ENCODE measurements at places on chromosomes 2 and 18.

DNA sequence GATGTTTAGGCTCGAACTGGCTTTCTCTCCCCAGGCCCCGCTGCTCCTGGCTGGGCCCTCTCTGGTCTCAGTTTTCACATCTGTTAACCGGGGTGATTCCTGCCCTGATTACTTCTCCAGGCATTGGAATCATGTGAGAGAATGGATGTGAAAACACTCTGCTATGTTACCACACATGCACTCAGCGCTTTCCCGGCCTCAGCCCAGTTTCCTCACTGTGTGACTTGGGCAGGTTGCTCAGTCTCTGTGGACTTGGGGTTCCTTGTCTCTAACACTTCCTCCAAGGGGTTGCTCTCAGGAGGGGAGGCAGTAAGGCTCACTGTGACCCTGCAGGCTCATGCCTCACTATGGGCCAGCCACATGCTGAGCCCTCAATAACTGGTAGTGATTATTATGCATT lies 230.4 kb upstream of the HS6ST1 start:
- no peak for DNase-seq

- no peak for DNase-seq
These were observed 12.1 kb upstream of the GAL3ST2 start for GRCh38 chr2:241764275-241765241.

DNA sequence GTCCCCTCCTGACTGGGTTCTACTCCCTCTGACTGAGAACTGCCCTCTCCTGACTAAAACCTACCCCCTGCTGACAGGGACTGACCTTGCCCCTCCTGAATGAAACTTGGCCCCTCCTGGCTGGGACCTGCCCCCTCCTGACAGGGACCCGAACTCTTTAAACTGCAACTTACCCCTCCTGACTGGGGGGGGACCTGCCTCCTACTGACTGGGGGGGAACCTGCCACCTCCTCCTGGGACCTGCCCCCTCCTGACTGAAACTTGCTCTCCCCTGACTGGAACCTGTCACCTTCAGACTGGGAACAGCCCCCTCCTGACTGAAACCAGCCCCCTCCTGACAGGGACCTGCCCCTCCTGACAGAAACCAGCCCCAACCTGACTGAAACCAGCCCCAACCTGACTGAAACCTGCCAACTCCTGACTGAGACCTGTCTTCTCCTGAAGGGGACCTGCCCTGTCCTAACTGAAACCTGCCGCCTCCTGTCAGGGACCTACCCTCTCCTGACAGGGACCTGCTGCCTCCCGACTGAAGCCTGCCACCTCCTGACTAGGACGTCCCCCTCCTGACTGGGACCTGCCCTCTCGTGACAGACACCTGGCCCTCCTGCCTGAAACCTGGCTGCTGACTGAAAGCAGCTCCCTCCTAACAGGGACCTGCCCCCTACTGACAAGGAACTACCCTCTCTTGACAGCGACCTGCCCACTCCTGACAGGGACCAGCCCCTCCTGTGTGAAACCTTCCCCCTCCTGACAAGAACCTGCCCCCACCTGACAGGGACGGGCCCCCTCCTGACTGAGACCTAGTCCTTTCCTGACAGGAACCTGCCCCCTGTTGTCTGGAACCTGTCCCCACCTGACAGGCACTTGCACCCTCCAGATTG lies 87.1 kb downstream of the PXDN start:
- DNase-seq = no peak

DNA sequence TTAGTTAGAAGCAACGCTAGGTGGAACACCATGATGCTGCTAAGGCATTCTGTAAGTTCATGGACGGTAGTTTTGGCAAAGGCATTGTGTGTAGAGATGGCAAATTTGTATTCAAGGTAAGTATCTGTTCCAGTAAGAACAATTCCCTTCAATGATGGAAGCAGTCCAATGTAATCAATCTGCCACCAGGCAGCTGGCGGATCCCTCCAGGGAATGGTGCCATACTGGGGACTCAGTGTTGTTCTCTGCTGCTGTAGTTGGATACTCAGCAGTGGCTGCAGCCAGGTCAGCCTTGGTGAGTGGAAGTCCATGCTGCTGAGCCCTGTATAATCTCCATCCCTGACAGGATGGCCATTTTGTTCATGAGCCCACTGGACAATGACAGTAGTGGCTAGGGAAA lies 62.8 kb downstream of the ARL6IP6 start:
- no peak for DNase-seq

- DNase-seq = no peak
These were observed 82.1 kb downstream of the TMEM182 start for GRCh38 chr2:102843764-102844443.

GRCh38 chr2:161599842-161600241 lies 24.4 kb upstream of the SLC4A10 start:
- no peak for DNase-seq

DNA sequence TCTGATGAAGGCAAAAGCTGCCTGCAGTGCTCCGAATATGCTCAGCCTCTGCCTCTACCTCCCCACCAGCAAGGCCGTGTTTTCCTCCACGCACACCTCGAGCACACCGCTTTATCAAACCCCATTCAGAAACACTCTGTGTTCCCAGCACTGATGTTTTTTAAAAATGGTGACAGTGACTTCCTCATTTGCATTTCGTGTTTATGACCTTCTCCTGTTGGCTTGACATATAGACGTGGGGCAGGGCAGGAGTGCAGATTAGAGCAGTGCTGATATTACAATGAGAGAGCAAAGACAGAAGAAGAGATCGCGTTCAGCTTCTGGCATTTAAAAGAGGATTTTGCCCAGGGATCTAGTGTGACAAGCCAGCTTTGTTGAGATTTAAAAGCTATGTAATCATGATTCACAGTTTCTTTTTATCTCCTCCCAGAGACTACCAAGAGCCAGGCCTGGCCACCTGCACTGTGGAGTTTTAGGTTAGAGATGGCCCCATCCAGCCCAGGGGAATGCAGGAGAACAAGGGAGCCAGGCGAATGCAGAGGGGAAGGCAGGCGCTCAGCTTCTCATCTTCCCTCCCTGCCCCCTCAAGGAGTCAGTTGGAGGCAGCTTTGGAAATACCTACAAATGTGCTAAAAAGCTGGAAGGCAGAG lies 61.5 kb upstream of the NEDD4L start:
- no peak for DNase-seq

DNA sequence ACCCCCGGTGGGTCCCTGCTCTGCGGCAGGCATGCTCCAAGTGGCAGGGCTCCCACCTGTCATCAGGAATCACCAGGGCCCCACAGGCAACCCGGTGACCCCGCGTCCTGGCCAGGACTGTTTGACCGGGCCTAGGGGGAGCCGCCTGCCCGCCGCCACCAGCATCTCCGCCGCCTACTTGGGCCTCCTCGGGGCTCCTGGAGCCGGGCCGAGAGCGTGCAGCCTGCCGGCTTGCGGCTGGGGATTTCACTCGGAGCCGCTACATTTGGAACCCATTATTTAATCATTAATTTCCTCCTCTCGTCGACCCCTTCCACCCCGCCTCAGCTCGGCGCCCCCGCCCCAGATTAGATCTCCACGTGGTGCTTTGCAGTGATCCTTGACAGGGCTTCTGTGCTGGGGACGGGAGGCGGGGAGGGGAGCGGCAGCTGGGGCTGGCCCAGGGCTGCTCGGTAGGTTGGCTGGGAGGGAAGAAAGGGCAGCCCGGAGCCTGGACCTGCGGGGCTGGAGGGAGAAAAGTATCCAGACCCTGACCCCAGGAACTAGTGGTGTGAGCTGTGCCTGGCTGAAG lies 295.4 kb downstream of the CYP26B1 start:
- DNase-seq = no peak

GRCh38 chr18:7566244-7566566 lies 911 bp upstream of the PTPRM start:
- no peak for DNase-seq

GRCh38 chr2:138170485-138170884 lies 206.2 kb downstream of the HNMT start:
- DNase-seq = no peak

DNA sequence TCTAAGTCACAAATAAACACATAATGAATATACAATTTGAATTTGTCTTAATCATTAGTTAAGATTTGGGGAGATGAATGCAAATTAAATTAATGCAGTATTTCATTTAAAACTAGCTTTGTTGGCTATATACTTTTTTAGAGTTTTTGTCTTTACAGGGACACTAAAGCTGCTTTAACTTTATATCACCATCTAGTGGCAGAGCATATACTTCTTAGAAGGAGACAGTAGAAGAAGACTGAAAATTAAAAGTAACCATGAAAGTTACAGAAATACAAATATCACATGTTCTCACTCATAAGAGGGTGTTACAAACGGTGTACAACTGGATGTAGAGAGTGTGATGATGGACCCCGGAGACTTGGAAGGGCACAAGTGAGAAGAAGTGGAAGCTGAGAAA lies 268.3 kb upstream of the NETO1 start:
- peak; percentile 2 for DNase-seq

- no peak for DNase-seq
These were observed 93.3 kb downstream of the THSD7B start for GRCh38 chr2:136858656-136859055.

GRCh38 chr2:216740557-216741222 lies 45.3 kb upstream of the IGFBP5 start:
- no peak for DNase-seq

DNA sequence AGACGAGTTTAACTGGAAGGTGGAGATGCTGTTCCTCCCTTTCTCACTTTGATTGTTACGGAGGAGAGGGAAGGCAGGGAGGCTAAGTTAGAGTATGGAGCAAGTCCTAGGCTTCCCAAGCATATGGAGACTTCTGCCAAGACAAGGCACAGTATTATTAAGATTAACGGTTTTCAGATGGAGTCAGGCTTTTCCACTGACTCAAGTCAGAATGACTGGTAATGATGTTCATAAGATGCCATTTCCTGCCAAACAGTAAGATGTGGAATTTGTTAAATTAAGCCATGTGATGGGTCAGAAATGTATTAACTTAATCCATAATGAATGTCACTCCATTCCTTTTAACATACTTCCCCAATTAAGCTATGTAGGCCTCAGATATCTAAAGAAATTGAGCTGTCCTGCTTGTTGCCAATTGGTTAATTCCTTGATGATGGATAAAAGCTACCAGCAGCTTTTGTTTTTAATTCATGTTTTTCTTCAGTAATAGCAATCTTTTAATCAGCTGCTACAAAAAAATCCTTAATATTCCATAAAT lies 383.7 kb downstream of the ZNF521 start:
- no peak for DNase-seq

DNA sequence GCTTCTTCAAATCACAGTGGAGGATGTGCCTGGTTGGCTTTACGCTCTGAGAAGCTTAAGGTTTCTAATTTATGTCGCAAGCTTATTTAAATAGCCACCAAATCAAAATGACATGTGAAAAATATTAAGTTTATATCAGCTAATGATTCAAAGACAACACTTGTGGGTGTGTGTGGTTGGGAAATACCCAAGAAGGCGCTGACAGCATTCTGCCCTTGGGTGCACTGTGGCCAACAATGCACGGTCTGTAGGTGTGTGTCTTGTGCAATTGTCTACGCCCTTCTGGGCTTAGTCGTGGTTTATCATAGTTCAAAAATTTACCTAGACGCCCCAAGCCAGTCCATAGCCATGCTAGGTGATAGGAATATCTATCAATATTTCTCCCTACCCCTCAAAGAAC lies 60.9 kb downstream of the KCTD1 start:
- no peak for DNase-seq

DNA sequence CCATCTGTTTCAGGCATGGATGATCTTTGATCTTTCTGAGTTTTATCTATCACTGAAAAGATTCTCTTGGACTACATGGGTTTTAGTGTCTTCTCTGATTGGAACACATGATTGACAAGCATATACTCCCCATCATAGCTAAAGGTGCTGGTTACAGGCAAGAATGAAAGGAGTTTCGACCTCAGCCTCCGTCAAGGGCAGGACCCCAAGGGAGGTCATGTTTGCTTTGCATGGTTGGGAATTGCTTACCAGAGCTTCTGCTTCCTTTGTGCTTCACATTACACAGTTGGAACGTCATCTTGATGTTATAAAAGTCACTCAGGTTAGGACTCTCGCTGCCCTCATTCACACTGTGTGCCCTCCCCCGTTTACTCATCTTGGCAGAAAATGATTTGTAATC lies 287.7 kb downstream of the PIK3C3 start:
- no peak for DNase-seq

DNA sequence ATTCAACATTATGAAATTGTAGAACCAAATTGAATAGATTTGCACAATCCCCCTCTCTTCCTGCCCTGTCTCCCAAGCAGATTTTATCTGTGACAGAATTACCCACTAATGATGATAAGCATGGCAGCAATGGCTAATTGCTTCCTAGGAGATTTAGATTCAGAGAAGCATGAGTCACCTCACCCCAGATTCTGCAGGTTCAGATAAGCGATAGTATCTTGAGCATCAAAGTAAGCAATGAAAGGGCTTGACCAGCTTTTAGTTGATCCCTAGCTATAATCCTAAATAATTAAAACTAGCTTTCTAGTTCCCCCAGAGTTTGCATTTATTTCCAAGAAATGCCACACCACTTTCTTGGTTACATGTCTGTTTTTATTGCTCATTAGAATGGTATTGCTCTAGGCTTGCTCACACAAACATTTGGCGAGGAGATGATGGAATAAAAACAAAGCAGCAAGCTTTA lies 204.3 kb downstream of the GULP1 start:
- DNase-seq = no peak

DNA sequence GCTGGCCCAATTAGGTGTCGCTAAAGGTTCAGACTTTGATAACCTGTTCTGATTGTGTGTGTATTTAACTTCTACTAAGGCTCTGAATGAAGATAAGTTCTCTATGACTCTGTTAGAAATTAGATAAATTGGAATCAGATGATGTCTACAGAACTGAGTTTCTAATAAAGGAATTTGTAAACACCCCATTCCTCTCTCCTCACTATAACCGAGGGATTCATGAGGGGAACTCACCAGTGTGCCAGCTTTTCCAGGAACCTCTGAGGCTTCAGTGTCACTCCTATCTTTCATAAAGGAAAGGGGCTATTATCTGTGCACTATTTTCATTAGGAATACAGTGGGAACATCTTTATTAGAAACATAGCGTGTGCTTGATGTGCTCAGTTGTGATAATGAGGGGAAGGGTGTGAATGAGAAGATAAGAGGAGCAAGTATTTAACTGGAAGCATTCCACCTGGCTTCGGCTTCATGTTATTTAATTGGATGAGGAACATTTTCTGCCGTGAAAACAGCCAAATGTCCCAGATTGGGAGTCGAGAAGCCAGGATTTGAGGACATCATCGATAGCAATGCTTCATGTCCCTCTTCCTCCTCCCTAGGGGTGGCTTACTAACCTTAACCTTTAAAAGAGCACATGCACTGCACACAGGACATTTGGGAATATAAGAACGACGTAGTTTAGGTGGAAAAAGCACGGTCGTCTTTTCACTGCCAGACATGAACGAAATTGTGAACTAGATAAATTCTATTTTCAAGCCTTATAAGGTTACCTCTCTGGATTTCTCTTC lies 84.8 kb upstream of the TCF4 start:
- no peak for DNase-seq

DNA sequence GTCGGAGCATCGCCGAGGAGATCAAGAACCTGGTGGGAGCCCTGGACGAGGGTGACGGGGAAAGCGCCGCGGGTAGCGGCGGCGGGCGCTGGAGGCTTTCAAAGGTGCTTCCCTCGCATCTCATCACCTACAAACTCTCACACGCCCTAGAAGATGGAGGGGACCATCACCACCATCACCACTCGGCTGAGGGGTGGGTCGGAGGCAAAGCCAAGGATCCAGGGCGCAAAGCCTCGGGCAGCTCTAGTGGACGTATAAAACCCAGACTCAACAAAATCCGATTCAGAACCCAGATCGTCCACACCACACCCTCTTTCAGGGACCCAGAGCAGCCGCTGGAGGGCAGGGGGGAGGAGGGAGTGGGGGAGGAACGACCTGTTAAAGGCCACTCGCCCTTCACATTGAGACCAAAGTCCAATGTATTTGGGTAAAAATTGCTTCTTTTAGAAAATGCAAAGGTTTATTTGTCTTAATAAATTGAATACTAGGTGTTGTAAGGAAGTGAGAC lies 1.5 kb downstream of the SOWAHC start:
- DNase-seq = no peak

Measured in hematopoietic multipotent progenitor cell treated with erythropoietin and hydrocortisone succinate and interleukin-3 and kit ligand, for 8 days (in vitro differentiated cells).